CD4-positive, alpha-beta T cell treated with Interleukin-4 for 4 hours (primary cell): ENCODE measurements at places on chromosomes 4 and X.

DNA sequence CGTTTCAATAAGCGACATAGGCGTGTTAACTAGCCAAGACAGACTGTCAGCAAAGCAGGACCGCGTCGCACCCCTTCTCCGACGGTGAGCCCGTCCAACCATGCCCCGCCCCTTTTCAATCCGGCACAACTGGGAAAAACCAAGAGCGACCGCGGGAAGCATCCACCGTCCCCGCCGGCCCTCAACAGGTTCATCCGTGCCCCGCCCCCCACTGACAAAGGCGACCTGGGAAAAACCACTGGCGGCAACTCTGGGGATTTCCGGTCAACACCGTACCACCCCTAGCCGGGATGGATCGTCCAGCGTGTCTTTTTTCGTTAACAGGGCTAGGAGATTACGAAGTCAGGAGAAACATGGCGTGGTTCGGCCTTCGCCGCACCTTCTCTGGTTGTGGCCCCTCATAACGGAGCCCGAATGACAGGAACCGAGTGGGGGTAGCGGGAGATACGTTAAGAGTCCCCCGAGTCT is 377 bp downstream of the TIMM17B start:
- peak; percentile 60 for DNase-seq

GRCh38 chr4:31998807-31999206 is 1278.6 kb downstream of the PCDH7 start:
- no peak for DNase-seq

DNA sequence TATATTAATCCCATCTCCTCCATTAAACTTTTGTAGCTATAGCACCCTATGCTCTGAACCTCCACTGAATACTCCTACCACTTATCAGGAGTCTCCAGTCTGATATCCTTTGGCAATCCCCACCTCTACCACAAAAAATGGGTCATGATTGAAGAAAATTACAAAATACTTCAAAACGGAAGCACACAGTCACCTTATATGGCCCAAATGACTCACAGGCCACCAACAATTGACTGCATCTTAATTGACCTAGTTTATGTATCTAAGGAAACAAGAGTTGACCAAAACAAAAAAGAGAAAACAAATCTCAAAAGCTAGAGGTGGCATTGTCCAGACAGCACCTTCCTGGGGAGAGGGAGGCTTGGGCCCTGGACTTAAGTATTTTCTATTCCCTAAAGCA is 120.0 kb upstream of the DIAPH2 start:
- DNase-seq: no peak

- DNase-seq: no peak
Measured at GRCh38 chr4:2388429-2389182, 29.8 kb downstream of the ZFYVE28 start.

GRCh38 chr4:183263787-183264386 is 56.2 kb downstream of the CLDN22 start:
- DNase-seq: no peak

GRCh38 chr4:35151816-35152572 is 1092.3 kb downstream of the ARAP2 start:
- DNase-seq: no peak

DNA sequence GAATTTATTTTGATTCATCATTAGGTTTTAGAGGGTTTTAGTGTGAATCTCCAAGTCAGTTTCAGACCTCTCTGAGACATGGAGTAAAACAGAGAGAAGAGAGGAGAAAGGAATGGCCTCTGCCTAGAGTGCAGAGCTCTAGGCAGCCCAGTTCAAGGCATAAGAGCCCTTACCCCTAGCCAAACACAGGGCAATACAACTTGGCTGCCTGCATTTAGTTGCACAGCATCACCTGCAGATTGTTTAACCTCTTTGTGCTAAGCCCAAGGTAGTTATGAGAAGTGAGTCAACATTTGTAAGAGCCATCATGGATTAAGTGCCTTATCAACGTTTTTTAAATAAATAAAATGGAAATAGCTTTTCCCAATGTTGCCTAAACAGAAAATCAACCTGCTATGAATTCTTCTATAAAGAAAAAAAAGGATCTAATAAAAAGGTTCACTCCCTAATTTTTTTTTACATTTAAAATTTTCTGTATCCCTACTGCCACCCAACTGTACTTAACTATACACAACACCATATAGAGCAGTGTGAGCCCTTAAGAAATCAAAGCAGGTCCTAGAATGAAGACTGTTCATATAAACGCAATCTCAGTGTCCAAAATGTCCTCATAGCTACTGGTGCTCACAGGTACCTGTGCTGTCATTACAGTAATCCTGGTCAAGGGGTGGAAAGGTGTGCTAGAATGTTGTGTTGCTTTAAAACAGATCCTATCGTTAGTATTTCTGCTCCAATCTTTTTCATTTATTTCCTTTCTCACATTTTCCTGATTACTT is 36.0 kb downstream of the PF4 start:
- DNase-seq: no peak

- no peak for DNase-seq
Measured at GRCh38 chr4:27305246-27305645, 444.6 kb downstream of the STIM2 start.

GRCh38 chrX:148632444-148632843 is 132.0 kb downstream of the AFF2 start:
- DNase-seq: no peak

DNA sequence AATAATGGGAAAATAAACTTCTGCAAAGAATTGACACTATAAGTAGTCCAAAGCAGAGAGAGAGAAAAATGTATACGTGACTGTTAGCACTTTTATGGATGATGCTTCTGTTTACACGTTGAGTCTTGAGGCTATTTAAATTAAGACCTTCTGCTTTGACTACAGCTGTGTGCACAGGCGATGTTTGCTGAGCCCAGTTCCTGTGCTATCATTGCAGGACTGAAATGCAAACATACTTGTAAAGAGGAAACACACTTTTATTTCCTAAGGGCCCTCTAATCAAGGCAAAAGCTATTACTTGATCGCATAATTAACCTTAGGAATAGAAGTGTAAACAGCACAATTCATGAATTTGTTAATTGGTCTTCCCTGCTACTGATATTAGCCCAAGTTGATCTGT is 226.9 kb downstream of the FBXW7 start:
- DNase-seq: no peak

GRCh38 chr4:141348573-141348972 is 127.9 kb downstream of the ZNF330 start:
- DNase-seq: no peak
